ENCODE measurements at places on chromosomes 3 and 15.

GRCh38 chr3:49727154-49727923 lies 3.6 kb upstream of the GMPPB start:
- no peak for DNase-seq

DNA sequence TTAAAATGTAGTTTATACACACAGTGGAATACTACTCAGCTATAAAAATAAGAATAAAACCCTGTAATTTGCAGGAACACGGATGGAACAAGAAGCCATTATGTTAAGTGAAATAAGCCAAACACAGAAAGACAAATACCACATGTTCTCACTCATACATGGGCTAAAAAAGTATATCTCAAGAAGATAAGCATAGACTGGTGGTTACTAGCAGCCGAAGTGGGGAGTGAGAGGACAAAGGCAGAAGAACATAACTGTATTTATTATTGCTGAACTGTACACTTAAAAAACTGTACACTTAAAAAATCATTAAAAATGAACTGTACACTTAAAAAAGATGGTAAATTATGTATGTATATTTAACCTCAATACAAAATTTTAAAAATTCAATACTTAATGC lies 11.0 kb downstream of the UBE3A start:
- DNase-seq: no peak

- DNase-seq: no peak
Observed at GRCh38 chr3:71414189-71414927, 169.2 kb downstream of the FOXP1 start.

DNA sequence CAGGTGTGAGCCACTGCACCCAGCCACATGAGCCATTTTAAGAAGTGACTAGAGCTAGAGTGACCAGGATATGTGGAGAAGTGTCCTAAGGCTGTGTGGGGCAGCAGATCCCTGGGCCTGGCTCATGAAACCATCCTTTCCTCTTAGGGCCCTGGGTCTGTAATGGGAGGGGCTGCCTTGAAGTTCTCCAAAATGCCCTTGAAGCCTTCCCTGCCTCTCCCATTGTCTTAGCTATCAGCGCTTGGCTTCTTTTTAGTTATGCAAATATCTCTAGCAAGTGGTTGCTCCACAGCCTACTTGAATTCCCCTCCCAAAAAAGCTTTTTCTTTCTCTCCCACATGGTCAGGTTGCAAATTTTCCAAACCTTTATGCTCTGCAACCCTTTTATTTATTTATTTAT lies 112.4 kb upstream of the SPATA16 start:
- DNase-seq: no peak
